Activated B cell treated with CpG ODN at 0.5 μM for 24 hours (primary cell): ENCODE measurements at places on chromosomes 5 and 9. TPM values are rescaled to one million over a fixed set of nuclear protein-coding genes. Genes with fewer than 3 reads are reported as not detected.

Gene KCTD16
- total RNA-seq = not detected in 2 replicates

Gene KLF9
- total RNA-seq = 5.2 and 6.3 TPM in 2 replicates

Gene ERAP2
- total RNA-seq = 63.1 and 80.9 TPM in 2 replicates

DNA sequence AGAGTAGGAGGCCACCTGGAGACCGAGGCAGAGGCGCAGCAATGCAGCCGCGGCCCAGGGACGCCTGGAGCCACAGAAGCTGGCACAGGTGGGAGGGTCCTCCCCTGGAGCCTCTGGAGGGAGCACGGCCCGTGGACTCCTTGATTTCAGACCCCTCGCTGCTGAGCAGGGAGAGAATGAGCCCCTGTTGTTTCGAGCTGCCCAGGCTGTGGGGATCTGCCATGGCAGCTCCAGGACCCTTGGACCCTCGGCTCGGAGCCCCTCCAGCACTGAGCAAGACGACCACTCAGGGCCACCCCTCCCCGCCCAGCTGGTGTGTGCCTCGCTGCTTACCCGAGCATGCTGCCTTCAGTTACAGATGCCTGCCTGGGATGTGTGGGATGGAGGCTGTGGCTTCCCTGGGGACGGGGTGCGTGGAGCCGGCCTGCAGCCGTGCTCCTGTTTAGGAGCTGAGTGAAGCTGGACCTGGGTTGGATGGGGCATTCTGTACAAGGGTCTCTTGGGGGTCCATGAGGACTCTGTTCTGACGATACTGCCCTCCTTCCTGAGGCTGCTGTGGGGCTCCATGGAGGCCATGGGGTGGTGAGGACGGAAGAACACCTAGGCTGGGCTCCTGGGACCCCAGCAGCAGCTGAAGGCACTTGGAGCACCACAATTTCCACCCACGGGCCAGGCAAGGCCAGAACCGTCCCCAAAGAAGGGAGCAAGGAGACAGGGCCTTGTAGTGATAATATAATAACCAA lies 115.1 kb upstream of the LPCAT1 start:
- DNase-seq = peak; percentile 12

- DNase-seq = no peak
Measured at GRCh38 chr9:127424676-127424999, 456 bp downstream of the ZNF79 start.

Gene PCDHB13
- total RNA-seq = 0.07 and 0.09 TPM in 2 replicates

DNA sequence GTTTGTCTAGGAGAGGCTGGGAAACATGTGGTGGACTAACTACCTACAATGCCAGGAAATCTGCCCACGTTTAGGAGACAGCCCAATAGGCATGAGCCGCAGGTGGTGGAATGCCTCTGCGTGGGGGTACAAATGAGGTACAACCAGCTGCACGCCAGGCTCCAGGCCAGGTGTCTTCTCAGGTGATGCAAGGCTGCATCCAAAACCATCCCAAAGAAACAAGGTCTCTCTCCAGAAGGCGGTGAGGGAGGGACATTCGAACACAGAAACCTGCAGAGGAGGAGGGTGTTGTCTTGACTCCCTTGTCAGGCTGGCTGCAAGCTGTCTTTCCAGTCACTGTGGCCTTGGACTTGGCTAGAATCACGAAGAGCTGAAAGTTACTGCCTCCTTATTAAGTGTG lies 11.6 kb downstream of the ANKH start:
- DNase-seq = no peak

- DNase-seq = no peak
Measured at GRCh38 chr9:108852079-108852478, 3.7 kb downstream of the ACTL7B start.

Gene ADAMTSL1
- not detected in 2 replicates for total RNA-seq

DNA sequence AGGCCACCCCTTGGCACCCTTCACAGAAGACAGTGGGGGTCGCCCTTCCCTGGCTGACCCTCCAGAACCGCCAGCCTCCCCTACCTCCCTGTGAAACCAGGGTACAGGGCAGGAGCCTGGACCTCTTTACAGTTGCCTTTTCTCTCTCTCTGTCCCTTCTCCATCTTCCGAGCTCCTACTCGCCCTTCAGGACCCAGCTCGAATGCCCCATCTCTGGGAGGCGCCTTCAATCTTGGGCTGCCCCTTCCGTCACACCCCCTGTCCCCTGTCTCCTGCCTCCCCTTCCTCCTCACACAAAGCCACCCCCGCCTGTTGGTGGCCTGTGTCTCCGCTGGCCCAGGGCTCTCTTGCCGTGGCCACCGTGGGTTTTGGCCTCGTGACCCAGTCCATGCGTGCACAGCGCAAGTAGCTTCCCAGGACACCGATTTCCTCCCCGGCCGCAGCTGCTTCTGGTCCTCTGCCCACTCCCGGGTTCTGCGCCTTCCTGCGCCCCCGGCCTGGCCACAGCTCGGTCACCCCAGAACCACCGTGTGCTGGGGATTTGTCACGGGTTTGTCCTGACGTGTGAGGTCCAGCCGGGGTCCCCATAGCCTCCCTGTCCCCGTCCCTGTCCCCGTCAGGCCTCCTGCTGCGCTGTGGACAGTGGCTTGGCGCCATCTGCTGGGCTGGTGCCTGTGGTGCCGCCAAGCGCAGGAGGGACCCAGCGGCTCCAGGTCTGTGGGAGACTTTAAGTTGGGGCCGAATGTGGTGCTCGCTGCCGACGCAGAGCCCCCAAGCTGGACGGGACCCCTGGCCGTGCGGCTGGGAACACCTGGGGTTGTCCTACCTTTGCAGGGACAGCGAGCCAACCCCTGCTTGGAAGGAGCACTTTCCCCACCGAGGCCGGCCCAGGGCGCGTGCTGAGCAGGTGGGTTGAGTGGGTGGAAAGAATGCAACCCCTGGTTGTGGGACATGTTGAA lies 4.0 kb upstream of the TMEM250 start:
- DNase-seq = peak; percentile 76

Gene NEUROG1
- not detected in 2 replicates for total RNA-seq

Gene CNTNAP3
- total RNA-seq = 0.24 and 0.71 TPM in 2 replicates

GRCh38 chr5:17160756-17161040 lies 56.7 kb upstream of the BASP1 start:
- DNase-seq = no peak

DNA sequence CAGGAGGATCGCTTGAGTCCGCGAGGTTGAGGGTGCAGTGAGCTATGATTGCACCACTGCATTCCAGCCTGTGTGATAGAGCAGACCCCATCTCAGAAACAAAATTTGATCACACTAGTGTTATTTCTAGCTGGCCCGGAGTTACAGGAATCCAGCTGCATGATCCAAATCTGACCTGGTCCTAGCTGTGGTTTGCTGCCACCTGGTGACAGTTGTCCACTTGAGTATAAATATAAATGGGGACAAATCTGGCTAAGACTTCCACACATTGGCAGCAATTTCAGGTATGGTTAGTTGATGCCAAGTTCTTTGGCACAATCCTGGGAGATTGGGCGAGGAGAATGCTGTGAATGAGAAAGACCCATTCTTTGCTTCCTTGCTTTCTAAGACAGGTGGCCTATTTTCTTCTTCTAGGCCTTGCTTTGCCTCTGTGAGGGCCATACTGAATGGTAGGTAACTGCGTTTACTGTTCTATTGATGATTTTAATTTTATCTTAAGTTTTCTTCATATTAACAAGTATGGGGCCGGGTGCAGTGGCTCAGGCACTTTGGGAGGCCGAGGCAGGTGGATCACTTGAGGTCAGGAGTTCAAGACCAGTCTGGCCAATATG lies 35.4 kb downstream of the UBE2R2 start:
- DNase-seq = peak; percentile 23

DNA sequence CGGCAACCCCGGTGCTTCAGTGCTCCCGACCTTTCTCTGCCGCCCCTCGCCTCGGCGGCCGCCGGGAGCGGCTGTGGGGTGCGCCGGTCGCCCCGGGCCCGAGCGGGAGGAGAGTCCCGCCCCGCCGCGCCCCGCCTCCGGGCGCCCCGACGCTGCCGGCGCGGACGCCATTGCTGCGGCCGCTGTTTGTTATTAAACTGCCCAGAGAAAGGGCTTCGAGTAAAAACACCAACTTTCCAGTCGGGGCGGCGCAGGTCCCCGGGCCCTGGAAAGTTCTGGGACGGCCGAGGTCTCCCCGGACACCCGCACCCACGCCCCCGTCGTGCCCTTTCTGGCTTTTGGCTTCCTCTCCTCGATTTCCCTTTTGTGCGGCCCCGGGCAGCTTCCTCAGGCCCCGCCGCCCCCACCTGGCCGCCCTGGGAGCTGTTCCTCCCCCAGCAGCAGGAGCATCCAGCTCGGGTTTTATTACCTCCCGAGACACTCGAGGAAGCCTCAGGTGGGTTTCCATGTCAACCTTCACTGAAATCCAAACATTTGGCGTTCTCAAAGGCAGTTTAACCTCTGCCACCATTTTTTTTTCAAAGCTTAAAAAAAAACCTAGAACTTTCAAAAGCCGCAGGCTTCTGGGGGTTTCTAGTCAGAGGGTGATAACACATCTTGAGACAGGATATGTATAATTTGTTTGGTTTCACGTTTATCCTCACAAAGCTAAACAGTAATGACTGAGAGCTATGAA lies 334.4 kb downstream of the CWC27 start:
- DNase-seq = peak; percentile 57

DNA sequence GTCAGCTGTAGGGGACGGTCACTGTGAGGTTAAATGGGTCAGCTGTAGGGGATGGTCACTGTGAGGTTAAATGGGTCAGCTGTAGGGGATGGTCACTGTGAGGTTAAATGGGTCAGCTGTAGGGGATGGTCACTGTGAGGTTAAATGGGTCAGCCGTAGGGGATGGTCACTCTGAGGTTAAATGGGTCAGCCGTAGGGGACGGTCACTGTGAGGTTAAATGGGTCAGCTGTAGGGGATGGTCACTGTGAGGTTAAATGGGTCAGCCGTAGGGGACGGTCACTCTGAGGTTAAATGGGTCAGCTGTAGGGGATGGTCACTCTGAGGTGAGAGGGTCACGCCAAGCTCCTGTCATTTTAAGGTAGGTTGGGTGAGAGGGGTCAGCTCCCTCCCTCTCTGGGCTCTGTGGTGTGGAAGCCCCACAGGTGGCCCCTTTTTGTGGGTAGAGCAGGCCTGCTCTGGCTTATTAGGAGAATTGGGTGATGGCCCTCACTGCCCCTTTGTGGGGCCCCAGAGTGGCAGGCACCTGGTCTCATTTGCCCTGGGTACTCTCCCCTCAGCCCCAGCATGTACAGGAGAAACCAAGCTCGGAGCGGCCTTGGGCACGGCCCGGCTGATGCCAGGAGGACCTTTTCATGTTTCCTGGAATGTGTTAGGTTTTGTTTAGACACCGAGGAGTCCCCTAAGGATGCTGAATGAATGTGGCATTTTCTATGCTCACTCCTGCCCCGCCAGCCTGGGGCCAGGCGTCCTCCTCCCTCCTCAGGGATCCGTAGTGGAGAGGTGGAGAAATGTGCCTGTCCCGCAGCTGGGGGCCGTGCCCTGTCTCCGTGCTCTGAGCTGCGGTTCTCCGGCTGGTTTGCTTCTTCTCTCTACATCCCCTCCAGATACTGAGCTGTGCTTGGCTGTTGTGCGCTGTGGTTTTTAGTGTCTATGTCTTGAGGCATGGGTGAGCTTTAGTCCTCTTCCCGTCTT lies 31.4 kb downstream of the AHRR start:
- DNase-seq = no peak

GRCh38 chr9:127886401-127886972 lies 9.0 kb upstream of the AK1 start:
- no peak for DNase-seq

Gene IL5
- not detected in 2 replicates for total RNA-seq

GRCh38 chr9:123718188-123718587 lies 211.7 kb downstream of the DENND1A start:
- DNase-seq = no peak

DNA sequence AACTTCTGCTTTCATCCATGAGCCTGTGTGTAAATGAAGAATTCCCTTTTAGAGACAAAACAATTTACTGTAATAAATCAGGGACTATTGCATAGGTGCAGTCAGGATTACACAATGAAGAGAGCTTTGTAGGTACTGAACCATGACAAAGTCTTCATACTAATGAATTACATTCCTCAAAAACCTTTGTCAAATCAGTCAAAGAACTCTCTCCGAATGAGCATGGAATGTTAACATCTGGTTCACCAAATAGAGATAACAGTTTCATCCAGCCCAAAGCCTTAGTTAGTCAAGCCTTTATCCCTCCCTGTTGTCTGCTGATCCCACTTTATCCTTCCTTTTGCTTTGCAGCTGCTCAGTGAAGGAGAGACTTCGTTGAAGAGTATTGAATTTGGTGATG lies 62.9 kb upstream of the DMRTA1 start:
- no peak for DNase-seq

DNA sequence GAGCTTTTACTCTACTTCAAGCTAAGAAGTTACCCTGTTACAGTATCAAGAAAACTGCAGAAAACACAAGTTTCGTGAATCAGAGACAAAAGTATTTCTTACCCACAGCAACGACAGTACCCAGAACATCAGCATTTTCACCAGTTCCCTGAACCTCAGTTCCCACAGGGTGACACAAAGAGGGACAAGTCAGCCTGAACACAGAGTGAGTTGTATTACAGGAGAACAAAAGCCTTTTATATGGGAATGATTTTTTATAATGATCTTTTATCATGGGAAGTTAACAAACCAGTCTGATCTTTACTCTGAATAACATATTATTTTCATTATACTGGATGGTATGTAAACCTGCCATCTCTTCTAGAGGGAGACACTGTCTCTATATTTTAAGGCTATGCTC lies 139.0 kb upstream of the ITGA1 start:
- DNase-seq = no peak

DNA sequence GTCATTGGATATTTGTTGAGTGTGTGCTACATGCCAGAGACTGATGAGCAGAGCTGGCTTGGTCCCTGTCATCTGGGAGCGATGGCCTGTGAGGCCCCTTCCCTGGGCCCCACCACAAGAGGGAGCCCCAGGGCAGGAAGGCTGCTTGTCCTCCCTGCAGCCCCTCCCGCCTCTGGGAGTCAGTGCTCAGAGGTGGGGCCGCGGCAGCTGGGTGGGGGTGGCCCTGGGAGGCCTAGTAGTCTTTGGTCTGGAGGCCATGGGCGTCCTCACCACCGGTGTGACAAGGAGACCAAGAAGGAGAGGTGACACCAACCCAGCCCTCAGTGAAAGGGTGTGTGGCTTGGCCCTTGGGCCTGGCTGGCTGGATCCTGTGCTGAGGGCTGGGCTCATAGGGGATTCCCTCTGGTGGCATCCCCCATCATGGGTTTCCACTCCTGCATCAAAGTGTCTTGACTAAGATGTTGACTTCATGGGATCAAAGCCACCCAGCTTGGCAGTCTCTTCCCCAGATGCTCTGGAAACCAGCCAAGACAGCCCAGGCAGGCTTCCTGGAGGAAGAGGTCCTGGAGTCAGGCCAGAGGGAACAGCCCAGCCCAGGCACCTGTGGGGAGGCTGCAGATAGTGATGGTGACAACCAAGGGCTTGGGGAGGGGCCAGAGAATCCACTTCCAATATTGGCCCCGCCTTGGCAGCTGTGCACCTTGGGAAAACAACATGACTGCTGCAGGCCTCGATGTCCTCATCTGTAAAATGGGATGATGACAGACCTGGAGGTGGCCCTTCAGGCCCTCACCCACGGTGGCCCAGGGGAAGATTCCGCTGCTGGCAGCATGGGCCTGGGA lies 166.7 kb downstream of the GAPVD1 start:
- DNase-seq = peak; percentile 37

GRCh38 chr9:110033869-110034268 lies 174.1 kb downstream of the C9orf152 start:
- DNase-seq = no peak

- DNase-seq = no peak
Measured at GRCh38 chr5:68740226-68740910, 353.4 kb upstream of the SLC30A5 start.
